ENCODE measurements at places on chromosomes 16 and 17. TPM values are rescaled to one million over a fixed set of nuclear protein-coding genes. Genes with fewer than 3 reads are reported as not detected.

KLHL10 gene
- not detected for total RNA-seq

CDRT4 gene
- 0.94 TPM for total RNA-seq

PIMREG gene
- 0.93 TPM for total RNA-seq

HSPB9 gene
- not detected for total RNA-seq

IL34 gene
- total RNA-seq: 2.2 TPM

NDUFB10 gene
- 583 TPM for total RNA-seq

HS3ST3A1 gene
- not detected for total RNA-seq

PNMT gene
- 14.9 TPM for total RNA-seq

- H3K27ac ChIP-seq: peak overlapping the region; percentile 86
Measured at GRCh38 chr17:29619251-29619650, 3.5 kb downstream of the CORO6 start.

GRCh38 chr16:67157892-67158635 lies 1.6 kb downstream of the TRADD start:
- no peaks in the 10 kb centered on the region for H3K36me3 ChIP-seq
- H3K4me1 ChIP-seq: no peaks in the 10 kb centered on the region
- H3K27ac ChIP-seq: no peak overlapping the region
- H3K4me3 ChIP-seq: no peak overlapping the region
- H3K27me3 ChIP-seq: no peaks in the 10 kb centered on the region

DNA sequence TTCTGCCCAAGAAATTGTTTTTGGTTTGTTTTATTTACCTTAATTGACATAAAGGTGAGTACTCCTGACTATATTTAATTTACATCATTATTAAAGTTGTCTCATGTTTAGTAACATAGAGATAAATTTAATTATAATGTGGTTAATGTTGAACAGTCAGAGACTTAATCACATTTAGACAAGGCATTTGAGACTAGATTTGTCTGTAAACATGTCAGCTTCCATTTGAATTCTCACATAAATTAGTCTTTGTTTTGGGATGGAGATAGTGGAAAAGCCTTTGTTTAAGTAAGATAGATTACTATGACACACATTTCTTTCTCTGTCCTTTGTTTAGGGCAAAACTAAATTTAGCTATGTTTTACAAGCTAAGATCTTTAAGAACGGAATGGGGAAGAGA lies 18.5 kb upstream of the BCAS3 start:
- DNase-seq: no peak
- peaks cover 14% of the 10 kb centered on the region for H3K36me3 ChIP-seq
- H3K27me3 ChIP-seq: no peaks in the 10 kb centered on the region
- H3K4me3 ChIP-seq: no peak overlapping the region
- no peaks in the 10 kb centered on the region for H3K4me1 ChIP-seq

- H3K4me3 ChIP-seq: no peak overlapping the region
- no peaks in the 10 kb centered on the region for H3K27me3 ChIP-seq
- no peaks in the 10 kb centered on the region for H3K4me1 ChIP-seq
- DNase-seq: no peak
- H3K27ac ChIP-seq: no peak overlapping the region
- H3K36me3 ChIP-seq: no peaks in the 10 kb centered on the region
Measured at GRCh38 chr16:23174622-23175021, 7.9 kb upstream of the SCNN1G start.

- H3K4me3 ChIP-seq: no peak overlapping the region
- no peak overlapping the region for H3K27ac ChIP-seq
- no peaks in the 10 kb centered on the region for H3K27me3 ChIP-seq
Measured at GRCh38 chr16:57941016-57941664, 29.8 kb downstream of the CNGB1 start.

DNA sequence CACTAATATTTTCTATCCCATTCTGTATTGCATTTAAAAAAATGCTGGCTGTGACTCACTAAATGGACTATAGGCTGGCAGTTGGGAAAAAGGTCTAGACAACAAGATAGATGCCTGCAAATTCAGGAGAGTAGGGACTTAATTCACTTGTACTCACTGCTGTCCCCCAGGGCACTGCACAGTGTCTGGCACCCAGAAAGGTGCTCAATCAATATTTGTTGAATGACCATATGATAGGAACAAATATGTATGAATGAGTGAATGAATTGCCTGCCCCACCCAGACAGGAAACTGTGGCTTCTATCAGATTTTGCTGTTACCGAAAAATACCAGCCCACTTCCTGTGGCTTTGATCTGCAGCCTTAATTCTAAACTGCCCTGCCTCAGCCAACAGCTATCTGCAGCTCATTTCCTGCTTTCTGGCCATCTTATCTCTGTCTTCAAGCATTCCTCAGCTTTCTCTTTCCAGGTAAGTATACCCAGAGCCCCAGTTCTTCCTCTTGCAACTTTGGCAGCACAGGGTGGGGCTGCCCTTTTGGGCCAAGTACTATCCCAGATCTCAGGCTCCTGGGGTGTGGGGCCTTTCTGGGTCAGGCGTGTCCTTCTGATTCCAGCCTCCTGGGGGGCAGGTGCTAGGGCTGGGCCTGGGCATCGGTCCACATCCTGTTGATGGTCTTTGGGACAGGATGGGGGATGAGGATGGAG lies 15.3 kb upstream of the TNS4 start:
- no peak for DNase-seq
- H3K4me3 ChIP-seq: no peak overlapping the region
- no peaks in the 10 kb centered on the region for H3K36me3 ChIP-seq
- no peaks in the 10 kb centered on the region for H3K27me3 ChIP-seq

DNA sequence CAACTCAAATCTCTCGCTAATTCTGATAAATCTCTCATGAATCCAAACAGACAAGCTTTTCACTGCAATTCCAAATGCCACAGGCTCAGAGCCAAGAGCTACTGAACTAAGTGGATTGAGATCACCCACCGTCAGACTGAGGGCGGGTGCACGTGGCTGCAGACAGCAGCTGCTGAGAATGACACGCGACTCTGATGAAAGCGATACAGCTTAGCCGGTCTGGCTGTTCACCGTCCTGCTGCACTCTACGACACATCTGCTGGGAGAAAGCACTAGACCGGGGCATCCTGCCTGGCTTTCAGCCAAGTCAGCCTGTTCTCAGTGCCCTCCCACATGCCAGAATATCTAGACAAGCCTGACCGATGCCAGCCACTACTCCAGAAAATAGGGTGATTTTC lies 42.6 kb downstream of the KLHDC4 start:
- peaks cover 14% of the 10 kb centered on the region for H3K4me1 ChIP-seq
- no peak overlapping the region for H3K27ac ChIP-seq
- no peak overlapping the region for H3K4me3 ChIP-seq
- DNase-seq: peak; percentile 70
- no peaks in the 10 kb centered on the region for H3K27me3 ChIP-seq
- H3K36me3 ChIP-seq: no peaks in the 10 kb centered on the region

GRCh38 chr16:80986557-80986956 lies 20.1 kb downstream of the CMC2 start:
- H3K4me1 ChIP-seq: peaks cover 13% of the 10 kb centered on the region
- DNase-seq: no peak
- H3K27me3 ChIP-seq: no peaks in the 10 kb centered on the region
- no peak overlapping the region for H3K4me3 ChIP-seq

DNA sequence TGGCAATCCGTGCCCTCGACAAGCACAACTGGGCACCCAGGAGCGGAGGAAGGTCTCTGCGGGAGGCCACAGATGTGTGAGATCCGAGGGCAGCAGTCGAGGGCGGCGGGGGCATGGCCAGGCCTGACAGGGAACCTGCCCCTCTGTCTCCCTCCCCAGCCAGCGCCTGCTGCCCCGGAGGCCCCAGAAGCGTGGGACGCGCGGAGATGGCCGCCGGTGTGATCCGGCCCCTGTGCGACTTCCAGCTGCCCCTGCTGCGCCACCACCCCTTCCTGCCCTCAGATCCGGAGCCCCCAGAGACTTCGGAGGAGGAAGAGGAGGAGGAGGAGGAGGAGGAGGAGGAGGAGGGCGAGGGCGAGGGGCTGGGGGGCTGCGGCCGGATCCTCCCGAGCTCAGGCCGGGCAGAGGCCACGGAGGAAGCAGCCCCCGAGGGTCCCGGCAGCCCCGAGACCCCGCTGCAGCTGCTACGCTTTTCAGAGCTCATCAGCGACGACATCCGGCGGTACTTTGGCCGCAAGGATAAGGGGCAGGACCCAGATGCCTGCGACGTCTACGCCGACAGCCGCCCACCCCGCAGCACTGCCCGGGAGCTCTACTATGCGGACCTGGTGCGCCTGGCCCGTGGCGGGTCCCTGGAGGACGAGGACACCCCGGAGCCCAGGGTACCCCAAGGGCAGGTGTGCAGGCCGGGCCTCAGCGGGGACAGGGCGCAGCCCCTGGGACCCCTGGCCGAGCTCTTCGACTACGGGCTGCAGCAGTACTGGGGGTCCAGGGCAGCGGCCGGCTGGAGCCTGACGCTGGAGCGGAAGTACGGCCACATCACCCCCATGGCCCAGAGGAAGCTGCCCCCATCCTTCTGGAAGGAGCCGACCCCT lies 1.7 kb downstream of the PERCC1 start:
- H3K4me3 ChIP-seq: no peak overlapping the region
- H3K27ac ChIP-seq: no peak overlapping the region
- no peak for DNase-seq
- H3K36me3 ChIP-seq: no peaks in the 10 kb centered on the region
- H3K27me3 ChIP-seq: no peaks in the 10 kb centered on the region

DNA sequence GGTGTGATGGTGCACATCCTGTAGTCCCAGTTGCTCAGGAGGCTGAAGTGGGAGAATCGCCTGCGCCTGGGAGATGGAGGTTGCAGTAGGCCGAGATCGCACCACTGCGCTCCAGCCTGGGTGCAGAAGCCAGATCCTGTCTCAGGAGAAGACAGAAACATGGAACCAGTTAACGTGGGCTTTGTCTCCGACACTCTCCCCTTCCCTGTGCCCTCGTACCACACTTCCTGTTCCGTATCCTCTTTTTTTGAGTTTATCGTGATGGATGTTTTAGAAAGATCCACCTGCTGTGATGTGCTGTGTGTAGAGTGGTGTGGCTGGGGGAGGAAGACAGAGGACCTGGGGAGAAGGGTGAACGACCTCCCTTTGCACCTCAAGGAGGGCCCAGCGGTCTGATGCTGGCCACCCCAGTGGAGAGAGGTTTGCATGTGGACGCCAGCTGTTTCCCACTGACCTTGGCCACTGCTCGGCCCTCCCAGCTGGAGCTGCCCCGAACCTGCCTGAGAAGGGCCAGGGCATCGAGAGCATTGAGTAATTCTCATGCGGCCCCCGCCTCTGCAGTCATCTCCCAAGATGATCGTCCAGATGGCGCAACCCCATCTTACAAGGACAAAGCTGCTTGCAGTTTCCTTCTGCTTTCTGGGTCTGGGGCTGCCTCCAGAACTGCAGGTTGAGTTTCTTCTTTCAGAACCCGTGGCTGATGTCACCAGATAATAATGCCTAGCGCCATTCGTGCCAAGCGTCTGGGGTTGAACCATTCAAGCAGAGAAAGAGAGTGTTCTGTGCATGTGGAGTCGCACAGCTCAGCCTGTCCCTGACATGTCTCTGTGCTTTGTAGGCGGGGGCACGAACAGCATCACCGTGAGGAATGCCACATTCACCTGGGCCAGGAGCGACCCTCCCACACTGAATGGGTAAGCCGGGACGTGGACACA lies 126.3 kb downstream of the ABCC1 start:
- DNase-seq: peak; percentile 70
- peaks cover 22% of the 10 kb centered on the region for H3K4me1 ChIP-seq
- H3K27ac ChIP-seq: no peak overlapping the region
- peaks cover 34% of the 10 kb centered on the region for H3K36me3 ChIP-seq
- H3K27me3 ChIP-seq: no peaks in the 10 kb centered on the region
- H3K4me3 ChIP-seq: no peak overlapping the region

DNA sequence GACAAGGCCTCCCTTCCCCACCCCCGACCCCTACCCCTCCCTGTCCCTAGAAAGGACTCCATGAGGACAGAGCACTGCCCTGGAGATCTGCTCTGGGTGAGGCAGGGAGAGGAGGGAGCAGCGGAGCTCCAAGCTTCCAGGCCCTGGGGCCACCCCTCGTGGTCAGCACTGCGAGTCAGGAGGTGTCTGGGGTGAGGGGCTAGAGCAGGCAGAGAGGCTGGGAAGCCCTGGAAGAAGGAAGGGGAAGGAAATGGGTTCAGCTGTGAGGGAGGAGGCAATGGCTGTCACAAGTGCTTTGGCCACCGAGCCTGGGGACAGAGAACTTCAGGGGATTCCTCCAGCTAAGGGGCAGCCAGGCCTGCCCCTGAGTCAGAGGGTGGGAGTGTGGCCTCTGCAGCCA lies 28.2 kb upstream of the DNAI2 start:
- peaks cover 49% of the 10 kb centered on the region for H3K4me1 ChIP-seq
- no peaks in the 10 kb centered on the region for H3K27me3 ChIP-seq
- DNase-seq: no peak
- H3K4me3 ChIP-seq: no peak overlapping the region
- no peaks in the 10 kb centered on the region for H3K36me3 ChIP-seq

DNA sequence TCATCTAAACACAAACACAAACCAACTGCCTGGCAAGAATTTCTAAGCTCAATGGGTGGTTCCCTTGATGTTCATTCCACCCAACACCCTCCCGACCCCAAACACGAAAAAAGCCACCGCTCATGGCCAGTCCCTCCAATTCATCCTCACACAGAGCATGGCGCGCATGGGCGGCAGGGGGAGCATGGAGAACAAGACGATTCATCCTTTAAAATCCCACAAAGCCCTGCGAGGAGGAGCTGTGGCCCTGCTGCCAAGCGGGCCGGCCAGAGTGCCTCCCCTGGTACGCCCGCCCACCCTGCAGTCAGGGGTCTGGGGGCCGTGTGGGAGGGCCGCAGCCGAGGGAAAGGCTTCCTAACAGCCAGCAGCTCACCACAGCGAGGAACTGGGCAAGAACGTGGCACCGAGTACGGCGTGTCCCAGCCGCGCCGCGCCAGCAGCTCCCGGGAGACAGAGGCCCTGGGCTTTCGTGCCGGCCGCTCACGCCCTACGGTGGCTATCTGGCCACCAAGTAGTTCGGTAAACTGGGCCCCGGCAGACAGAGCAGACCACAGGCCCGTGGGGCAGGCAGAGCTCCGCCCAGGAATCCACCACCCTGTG lies 60.9 kb downstream of the KLHDC4 start:
- H3K4me1 ChIP-seq: no peaks in the 10 kb centered on the region
- no peak overlapping the region for H3K27ac ChIP-seq
- H3K4me3 ChIP-seq: no peak overlapping the region
- H3K36me3 ChIP-seq: peaks cover 25% of the 10 kb centered on the region

- H3K4me3 ChIP-seq: no peak overlapping the region
- H3K4me1 ChIP-seq: no peaks in the 10 kb centered on the region
- peaks cover 68% of the 10 kb centered on the region for H3K36me3 ChIP-seq
- DNase-seq: no peak
- H3K27ac ChIP-seq: peak overlapping the region; percentile 71
Measured at GRCh38 chr17:4973256-4974114, 5.9 kb upstream of the SPAG7 start.

GRCh38 chr17:50150354-50151040 lies at the start of gene PPP1R9B:
TSS of gene PPP1R9B (minus strand) at chr17:50150677. CDS start at chr17:50150513, 164 bp downstream.
- peak within 1 kb of the TSS; percentile 78 for H3K4me3 ChIP-seq
- no peaks in the 10 kb centered on the region for H3K36me3 ChIP-seq
- H3K27me3 ChIP-seq: no peaks in the 10 kb centered on the region
- H3K4me1 ChIP-seq: no peaks in the 10 kb centered on the region

- peak; percentile 91 for DNase-seq
- no peaks in the 10 kb centered on the region for H3K4me1 ChIP-seq
- H3K36me3 ChIP-seq: no peaks in the 10 kb centered on the region
- H3K27ac ChIP-seq: peak overlapping the region; percentile 84
- H3K4me3 ChIP-seq: no peak overlapping the region
- H3K27me3 ChIP-seq: no peaks in the 10 kb centered on the region
Measured at GRCh38 chr17:50177983-50178834, 12.4 kb downstream of the SGCA start.

GRCh38 chr16:79329166-79329521 lies 271.4 kb downstream of the MAF start:
- no peak for DNase-seq
- no peaks in the 10 kb centered on the region for H3K36me3 ChIP-seq
- no peak overlapping the region for H3K27ac ChIP-seq
- H3K4me1 ChIP-seq: no peaks in the 10 kb centered on the region

- H3K27ac ChIP-seq: no peak overlapping the region
- H3K36me3 ChIP-seq: no peaks in the 10 kb centered on the region
Measured at GRCh38 chr16:67082891-67083290, 26.9 kb upstream of the PHAF1 start.
